ENCODE measurements at places on chromosomes 3 and 15. TPM values are rescaled to one million over a fixed set of nuclear protein-coding genes. Genes with fewer than 3 reads are reported as not detected.
A peak's percentile ranks its signal among the peaks of the same experiment; 100 is the strongest.

The GBE1 gene
- 110 TPM for total RNA-seq

DNA sequence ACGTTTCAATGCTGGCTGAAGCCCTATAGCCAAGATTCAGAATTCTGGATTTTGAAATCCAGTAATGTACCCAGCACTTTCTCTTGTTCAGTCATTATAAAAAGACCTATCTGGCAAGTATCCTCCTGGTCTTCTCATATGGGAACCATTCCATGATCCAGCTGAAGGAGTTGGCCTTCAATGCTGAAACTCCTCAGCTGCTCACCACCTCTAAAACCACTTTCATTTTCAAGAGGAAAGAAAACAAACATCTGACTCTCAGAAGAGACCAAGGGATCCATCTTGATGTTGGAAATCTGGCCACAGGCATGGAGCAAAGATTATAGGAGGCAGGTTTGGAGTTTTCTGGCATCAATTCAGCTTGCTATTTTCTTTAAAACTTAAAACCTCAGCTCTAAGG, 235.4 kb downstream of the FMN1 start:
- no peak for DNase-seq

DNA sequence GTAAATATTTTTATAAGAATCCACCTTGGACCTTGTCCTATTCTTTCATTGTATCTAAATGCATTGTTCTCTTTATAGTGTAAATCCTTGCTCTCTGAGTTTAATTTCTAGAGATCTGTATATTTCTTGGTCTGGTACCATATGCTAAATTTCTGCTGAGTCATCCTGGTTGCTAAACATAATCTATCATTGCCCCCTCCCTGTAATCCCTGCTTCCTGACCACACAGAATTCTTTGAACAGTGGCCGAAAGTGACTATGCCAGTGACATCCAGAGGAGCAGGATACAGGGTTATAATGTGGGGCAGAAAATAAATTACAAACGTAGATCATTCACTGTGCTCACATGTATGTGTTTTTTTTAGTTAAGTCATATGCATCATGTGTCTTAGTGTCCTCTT, 143.1 kb downstream of the DIPK2A start:
- no peak for DNase-seq

The ADGRG7 gene
- total RNA-seq: not detected

DNA sequence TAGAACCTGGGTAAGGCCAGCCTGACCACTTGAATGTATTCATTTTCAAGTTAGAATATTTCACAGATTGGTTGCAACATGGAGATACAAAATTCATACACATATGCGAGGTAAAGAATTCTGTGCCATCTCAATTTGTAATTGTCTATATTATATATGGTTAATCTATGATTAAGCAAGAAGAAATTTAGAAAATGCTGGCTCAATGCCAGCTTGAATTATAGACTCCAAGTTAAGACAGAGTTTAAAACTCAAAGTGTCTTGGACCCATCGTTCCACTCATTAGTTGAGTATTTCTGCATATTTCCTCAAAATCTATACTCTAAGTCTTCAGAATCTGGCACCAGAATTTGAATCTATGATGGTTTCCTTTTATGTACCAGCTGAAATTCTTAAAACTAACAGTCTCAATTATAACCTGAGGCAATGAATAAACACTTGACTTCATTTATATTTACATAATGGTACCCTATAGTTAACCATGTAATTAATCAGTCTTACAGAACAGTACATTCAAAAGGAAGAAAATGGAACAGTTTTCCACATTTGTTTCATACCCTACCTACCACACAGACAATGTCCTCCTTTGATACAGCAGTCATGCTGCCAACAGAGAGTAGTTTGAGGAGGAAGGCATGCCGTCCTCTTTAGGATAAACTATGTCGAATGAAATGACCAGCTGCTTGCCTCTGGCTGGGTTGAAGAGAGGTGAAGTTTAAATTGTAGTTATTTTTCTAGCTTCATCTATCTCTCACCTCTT, 95.7 kb downstream of the CD47 start:
- DNase-seq: no peak

The KLF13 gene
- total RNA-seq: 31.9 TPM

- no peak for DNase-seq
Measured at GRCh38 chr3:68176600-68176999, 522.2 kb upstream of the SUCLG2 start.

The CHMP2B gene
- 22.0 TPM for total RNA-seq

The IL17RC gene
- total RNA-seq: 16.7 TPM

DNA sequence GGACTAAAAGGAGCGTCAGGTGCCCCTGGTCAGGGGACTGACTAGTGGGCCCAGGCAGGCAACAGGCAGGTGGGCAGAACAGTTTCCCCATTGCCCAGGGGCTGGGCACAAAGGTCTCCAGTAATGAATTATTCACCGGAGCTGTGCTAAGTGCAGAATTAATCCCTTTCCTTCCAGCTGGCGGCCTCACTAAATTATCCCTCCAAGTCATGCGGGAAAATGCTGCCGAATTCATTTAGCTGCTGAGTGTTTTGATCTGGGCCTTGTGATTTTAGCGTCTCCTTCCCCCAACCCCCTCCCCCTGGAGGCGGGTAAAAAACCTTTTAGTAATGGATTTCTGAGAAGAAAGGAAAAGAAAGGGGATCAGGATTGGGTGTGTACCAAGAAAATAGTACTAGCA, 47.2 kb downstream of the CCDC33 start:
- no peak for DNase-seq

The KBTBD12 gene
- not detected for total RNA-seq

- no peak for DNase-seq
Measured at GRCh38 chr15:71732636-71733035, 77.7 kb upstream of the NR2E3 start.

The PFN2 gene
- total RNA-seq: 124 TPM

DNA sequence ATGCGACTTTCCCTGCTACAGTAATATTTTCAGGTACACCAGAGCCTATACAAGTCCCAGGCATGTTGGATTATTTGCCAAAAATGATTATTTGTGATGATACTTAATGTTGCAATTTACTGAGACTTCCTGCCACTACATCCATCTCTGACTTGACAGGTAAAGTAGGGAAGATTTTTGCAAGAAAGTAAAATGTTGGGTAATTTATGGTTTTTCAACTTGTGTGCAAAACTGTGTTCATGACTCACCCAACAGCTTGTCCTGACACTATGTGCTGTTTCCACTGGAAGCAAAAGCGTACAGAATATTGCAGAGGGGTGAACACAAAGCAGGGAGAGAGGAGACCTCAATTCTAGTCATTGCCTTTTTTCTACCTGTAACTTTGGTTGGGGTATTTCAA, 5.4 kb upstream of the CRBN start:
- no peak for DNase-seq

- DNase-seq: no peak
Measured at GRCh38 chr15:52667597-52667996, 11.6 kb downstream of the ATOSA start.

The BDH1 gene
- total RNA-seq: 12.2 TPM

DNA sequence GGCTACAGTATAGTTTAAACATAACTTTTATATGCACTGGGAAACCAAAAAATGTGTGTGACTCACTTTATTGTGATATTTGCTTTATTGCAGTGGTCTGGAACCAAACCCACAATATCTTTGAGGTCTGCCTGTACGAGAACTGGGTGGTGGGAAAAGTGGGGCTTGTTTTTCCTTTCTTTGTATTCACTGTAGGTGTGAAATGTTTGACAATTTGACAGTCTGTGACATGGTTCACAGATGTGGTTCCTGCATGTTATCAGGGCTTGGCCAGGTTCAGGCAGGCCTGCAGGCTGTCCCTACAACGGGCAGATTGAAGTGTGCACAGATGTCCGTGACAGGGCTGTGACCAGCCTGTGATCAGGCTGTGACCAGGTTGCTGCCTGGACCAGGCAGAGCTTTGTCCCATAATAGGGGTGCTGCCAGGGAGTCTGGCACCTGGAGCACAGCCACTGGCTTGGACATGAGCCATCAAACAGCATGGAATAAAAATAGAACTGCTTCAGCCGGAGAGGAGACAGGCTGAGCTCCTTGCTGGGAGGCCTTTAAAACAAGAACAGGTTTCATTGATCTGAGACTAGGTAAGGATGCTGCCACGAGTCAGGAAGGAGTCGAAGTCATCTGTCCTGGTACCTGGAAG, 61.0 kb downstream of the KLF13 start:
- no peak for DNase-seq

DNA sequence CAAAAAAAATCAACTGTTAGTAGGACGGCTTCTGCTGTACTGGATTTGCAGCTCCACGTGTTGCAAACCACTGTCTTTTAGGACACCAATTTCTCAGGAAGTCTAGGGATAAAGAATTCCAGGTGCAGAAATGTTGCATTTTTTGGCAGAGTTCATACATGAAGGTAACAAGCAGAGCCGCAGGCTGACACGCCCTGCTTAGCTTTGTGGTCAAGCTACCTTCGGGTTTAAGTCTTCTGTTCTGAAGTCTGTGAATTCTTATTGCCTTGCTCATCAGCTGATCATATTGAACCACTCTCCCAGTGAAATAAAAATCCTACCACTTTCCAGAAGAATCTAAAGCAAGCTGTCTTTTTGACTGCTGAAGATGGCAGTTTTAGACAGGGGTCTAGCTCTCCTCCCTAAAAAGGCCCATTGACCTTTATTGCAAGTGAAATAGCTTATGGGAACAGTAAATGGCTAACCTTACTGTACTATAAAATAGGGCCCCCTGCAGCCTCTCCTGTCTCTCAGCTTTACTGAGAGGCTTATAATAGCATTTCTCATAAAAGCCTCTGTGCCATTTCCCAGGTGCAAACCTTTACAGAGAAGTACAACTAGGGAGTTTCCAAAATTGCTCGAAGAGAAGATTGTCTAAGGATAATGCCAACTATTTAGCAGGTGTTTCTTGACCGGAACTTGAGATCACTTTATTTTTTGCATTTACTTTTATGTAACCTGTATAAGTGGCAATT, 262.2 kb upstream of the IL12A start:
- DNase-seq: no peak

The SEC62 gene
- 90.8 TPM for total RNA-seq

DNA sequence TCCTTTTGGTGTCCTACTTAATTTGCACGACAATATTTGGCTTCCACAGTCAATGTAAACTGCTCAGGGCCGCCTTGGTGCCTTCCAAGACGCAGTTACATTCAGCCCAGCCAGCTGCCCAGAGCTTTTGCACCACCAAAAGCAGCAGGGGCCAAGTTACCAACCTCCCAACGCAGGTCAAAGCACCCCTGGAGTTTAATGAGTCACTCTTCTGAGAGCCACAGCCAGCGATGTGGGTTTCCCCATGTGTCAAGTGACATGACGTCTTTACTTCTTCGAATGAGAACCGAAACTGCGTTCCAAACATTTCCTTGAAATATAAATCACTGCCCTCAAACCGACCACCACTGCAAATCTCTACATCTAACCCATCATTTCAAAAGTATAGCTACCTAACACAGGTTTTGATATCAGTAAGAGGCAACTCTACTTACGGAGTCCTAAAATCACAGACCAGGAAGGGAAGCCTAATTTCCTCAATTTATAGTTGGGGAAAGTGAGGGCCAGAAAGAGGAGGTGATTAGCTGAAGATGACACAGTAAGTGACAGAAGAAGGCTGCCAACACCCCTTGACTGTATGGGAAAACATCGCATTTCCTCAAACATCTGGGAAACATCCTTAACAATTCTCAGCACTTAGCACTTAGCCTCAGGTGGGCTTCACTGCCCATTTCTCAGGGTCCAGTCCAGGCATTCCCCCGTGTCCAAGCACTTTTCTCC, 24.5 kb downstream of the MB21D2 start:
- DNase-seq: peak; percentile 44

DNA sequence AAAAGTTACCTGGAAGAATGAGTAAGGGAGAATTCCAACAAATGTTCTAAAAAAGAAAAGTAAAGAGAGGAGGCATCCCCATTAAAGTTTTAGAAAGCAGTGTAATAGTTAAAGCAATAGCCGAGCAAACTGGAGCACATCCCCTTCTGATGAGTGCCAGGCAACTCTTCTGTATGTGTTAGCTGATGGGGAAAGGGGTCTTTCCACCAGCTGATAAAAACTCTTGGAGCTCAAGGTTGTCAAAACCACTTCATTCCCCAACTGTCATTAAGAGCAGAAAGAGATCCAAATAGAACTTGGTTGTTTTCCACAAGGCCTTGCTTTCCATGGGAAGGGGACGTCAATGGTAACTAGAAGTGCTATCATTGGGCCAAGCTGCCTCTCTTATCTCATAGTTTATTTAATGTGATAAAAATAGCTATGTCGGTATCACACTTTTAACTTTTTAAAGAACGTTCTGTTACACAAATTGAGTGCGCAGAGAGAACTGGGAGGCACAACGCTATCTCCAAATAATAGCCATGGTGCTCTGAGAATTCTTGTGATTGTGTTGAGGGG, 116.9 kb downstream of the POLR2M start:
- DNase-seq: no peak

DNA sequence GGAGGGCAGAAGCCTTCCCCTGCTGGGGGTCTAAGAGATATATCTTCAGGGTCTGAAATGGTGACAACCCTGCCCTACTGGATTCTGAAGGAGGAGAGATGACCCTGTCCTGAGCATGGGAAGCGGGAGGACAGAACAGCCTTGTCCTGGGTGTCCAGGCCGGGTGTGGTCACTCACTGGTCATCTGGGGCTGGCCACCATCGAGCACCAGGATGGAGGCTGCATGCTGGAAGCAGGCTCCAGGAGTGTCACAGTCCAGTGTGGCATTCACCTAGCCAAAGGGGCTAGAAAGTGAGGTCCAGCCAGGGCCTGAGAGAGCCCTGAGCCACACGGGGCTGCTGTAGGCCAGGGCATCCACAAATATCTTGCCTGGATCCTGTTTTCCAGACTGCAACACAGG, 5.2 kb downstream of the CDHR4 start:
- no peak for DNase-seq

DNA sequence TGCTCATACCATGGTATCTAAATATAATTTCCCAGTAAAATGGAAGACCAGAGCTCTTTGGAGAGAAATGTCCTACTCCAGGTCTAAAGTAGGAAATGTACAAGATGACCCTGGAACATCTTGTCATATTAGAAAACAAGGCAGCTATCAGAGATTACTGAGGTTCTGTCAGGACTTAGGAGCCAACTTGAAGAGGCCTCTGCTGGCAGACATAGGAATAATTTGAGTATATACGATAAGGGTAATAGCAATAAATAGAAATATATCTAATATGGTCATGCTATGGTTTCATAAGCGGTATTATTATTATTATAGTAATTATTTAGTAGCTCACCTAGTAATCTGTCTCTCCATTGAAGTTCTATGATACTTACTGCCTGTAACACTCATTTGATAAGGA, 224.2 kb downstream of the SOX2 start:
- no peak for DNase-seq

- DNase-seq: peak; percentile 75
Measured at GRCh38 chr3:108489776-108490175, 20.6 kb downstream of the MYH15 start.

DNA sequence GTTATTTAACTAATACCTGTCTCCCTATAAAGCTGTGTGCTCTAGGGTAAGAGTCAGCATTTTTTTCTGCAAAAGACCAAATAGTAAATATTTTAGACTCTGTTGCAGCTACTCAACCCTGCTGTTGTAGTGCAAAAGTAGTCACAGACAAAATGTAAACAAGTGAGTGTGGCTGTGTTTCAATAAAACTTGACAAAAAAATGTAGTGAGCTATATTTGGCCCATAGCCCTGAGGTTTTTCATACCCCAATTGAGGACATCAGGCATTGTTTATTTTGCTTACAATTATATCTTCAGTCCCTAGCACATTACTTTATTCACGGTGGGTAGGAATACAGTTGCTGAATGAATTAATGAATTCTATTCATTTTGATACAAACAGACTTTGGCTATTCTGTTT, 58.7 kb upstream of the TBC1D5 start:
- DNase-seq: no peak

The TNNC1 gene
- not detected for total RNA-seq

- no peak for DNase-seq
Measured at GRCh38 chr15:73680549-73680948, 3.6 kb upstream of the CD276 start.

GRCh38 chr3:152056987-152057386, 183.5 kb downstream of the SUCNR1 start:
- no peak for DNase-seq

The LXN gene
- total RNA-seq: 119 TPM

Measured in endothelial cell of umbilical vein (primary cell).